Smooth muscle cell of the umbilical artery (primary cell): ENCODE measurements at places on chromosomes 11 and 22. TPM values are rescaled to one million over a fixed set of nuclear protein-coding genes. Genes with fewer than 3 reads are reported as not detected.

Gene FGF4
- total RNA-seq, result not detected in 2 replicates

Gene NXPE1
- not detected in 2 replicates for total RNA-seq

Gene KBTBD3
- 1.3 and 3.3 TPM in 2 replicates for total RNA-seq

Gene KCTD21
- total RNA-seq, result 7.4 and 10.1 TPM in 2 replicates

Gene APOL5
- total RNA-seq, result not detected in 2 replicates

Gene ARHGAP20
- 1.8 and 4.5 TPM in 2 replicates for total RNA-seq

Gene SCGB1A1
- not detected in 2 replicates for total RNA-seq

Gene FAT3
- 1.2 and 2.0 TPM in 2 replicates for total RNA-seq
